Stimulated activated CD8-positive, alpha-beta memory T cell treated with anti-CD3 and anti-CD28 coated beads, Interleukin-7, amount 100 ng/mL, for 1 hour (primary cell): ENCODE measurements at places on chromosomes 16 and 17.

DNA sequence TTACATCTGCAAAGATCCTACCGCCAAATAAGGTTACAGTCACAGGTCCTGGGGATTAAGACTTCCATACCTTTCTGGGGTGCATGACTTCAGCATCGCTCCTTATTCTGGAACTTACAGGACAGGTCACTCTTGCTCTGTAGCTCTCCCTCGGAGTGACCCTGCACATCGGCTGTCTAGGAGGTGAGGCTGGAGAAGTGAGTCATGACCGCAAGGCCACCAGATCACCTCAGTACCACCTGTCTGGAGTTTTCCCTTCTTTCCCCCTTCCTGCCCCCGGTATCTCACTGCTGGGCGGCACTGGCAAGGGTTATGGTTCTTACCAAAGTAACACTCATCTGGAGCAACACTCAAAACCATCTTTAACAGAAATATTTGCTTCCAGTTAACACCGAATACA, 374.8 kb downstream of the SLC39A11 start:
- no peak for DNase-seq

DNA sequence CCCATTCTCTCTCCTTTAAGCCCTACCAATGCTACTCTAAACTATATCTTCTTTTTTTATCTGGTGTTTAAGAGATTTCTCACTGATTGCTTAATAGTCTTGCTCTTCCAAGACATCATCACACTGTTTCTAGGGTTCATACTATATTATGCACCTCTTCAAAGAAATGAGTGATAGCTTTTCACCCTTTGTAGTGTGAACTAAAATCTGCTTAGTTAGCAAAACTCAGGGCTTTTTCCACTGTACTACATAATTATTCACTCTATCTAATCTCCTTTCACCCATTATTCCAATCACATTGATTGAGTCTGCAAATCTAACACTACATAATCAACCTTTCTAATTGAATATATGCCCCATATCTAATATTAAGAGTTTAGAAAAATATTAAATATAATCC, 456.0 kb upstream of the SOX9 start:
- no peak for DNase-seq

GRCh38 chr16:17305694-17306093, 165.1 kb downstream of the XYLT1 start:
- DNase-seq, result no peak

DNA sequence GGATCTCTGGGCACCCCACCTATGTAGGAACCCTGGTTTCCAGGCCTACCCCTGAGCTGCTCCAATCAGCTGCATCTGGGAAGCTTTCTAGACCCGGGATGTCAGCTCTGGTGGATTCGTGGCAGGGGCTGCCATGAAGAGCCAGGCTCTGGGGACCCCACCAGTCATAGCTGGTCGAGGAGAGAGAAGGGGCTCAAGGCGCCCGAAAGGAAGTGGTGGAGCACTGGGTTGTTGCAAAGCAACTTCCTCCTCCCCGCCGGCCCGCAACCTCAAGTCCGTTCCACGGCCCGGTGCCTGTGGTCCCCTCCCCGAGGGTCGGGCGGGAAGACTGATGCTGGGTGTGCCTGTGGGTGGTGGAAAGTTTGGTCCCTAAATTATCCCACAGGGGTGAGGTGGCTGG, 10.2 kb downstream of the TBKBP1 start:
- DNase-seq, result no peak

DNA sequence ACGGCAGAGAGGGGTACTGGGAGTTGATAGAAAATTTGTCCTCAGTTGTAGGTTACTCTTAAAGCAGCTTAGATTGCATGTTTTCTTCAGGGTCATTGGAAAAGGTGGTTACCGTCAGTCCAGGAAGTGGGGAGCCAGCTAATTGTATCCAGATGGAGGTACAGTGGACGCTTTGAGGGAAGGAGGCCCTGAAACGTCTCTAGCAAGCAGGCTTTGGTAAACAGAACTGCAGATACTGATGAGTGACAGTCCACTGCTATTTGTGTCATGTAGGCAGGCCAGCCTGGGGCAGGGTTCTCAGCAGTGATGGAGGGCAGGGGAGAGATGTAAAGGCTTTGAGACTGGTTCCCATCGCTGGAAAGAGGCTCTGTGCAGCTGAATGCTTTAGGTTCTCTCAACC, 30.2 kb upstream of the ST6GALNAC1 start:
- no peak for DNase-seq

DNA sequence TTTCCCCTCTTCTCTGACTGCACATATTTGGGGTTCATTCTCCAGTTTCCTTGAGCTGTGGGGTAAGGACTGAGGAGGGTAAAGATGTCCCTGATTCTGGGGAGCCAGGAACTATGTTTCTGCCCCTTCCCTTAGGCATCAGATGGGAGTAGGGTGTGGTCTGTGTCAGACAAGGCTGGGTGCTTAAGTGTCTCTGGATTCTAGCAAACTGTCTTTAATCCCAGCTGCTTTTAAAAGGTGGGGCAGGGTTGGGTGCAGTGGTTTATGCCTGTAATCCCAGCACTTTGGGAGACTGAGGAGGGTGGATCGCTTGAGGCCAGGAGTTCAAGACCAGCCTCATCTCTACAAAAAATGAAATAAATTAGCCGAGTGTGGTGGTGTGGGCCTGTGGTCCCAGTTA, 13.0 kb downstream of the LASP1 start:
- no peak for DNase-seq

DNA sequence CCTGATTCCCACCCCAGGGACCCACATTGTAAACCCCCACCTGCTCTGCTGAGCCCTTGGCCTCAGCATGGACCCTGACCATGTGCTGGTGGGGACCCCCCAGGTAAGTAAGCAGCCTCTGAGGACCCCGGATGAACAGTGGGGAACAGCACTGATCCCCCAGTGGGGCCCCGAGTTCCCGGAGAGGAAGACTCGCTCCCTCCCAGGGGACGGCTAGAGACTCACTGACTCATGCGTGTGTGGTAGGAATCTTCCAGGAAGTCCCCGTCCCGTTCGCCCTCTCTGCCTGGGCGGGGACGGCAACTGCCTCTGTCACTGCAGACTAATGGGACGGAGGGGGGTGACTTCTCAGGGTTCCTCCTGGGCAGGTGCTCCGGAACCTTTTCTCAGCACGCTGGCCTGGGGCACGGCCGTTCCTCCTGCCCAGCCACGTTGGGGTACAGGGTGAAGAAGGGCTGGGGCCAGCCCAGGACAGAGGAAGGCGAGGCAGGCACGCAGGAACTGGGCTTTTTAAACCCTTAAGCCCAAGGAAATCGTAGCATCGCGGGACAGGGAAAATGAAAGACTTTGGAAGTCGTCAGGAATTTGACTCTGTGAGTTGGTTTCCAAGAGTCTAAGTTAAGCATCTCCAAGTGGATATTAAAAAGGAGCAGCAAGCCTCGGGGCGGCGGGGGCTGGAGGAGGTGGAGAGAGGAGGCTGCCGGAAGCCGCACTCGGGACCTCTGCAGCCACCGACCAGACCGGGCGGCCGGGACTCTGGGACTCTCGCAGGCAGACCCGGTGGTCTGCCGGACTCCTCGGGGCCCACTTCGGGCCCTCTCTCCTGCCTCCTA, 178.7 kb downstream of the SEC14L1 start:
- no peak for DNase-seq

DNA sequence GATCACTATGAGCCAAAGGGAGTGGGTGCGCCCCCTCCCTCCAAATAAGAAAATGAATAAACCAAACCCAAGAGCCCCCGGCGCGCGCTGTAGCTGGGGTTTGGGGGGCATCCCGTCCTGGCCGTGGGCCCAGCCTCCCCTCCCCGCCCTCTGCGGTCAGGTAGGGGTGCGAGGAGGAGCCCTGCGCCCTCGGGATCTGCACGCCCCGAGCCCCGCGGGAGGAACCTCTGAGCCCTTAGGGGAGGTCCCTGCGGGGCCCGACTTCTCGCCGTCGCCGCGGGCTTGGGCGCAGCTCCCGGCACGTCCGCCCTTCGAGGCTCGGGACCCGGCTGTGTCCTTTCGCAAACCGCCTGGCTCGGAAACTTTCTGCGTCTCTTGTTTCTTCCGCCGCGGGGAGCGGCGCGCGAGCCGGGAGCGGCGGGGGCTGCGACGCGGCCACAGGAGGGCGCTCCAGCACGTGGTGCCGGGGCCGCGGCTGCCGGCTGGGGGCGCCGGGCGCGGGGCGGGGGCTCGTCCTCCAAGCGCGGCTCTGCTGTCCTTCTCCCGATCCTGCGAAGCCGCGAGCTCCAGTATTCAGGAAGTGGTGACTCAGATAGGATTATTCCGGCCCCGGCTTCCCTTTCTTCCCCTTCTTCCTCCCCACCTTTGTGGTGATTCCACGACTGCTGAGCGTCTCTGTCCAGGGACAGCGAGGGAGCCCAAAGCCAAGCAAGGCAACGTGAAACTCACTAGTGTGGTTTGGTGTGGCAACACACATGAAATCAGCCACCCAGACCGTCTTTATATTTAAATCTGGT, 1.6 kb downstream of the PITPNC1 start:
- DNase-seq, result peak; percentile 70
